Stimulated activated CD8-positive, alpha-beta memory T cell treated with anti-CD3 and anti-CD28 coated beads, Interleukin-15, amount 100 ng/mL, for 4 hours (primary cell): ENCODE measurements at places on chromosomes 2 and 18.

- no peak for DNase-seq
These were observed 959.4 kb upstream of the GYPC start for GRCh38 chr2:125696560-125696959.

- DNase-seq, result no peak
These were observed 81.3 kb upstream of the KYNU start for GRCh38 chr2:142796161-142796560.

GRCh38 chr18:44855681-44856080 is 175.0 kb downstream of the SETBP1 start:
- no peak for DNase-seq

- no peak for DNase-seq
These were observed 84.2 kb upstream of the PHLPP1 start for GRCh38 chr18:62631173-62631572.

GRCh38 chr2:98717621-98718020 is 13.3 kb downstream of the MGAT4A start:
- no peak for DNase-seq

- no peak for DNase-seq
These were observed 78.0 kb downstream of the SPOPL start for GRCh38 chr2:138579556-138579955.

GRCh38 chr2:236998236-236998635 is 87.5 kb upstream of the COPS8 start:
- DNase-seq, result no peak

- DNase-seq, result no peak
These were observed 109.6 kb upstream of the FSIP2 start for GRCh38 chr2:185628985-185629384.

GRCh38 chr2:218400167-218400929 is 680 bp downstream of the CTDSP1 start:
- no peak for DNase-seq

DNA sequence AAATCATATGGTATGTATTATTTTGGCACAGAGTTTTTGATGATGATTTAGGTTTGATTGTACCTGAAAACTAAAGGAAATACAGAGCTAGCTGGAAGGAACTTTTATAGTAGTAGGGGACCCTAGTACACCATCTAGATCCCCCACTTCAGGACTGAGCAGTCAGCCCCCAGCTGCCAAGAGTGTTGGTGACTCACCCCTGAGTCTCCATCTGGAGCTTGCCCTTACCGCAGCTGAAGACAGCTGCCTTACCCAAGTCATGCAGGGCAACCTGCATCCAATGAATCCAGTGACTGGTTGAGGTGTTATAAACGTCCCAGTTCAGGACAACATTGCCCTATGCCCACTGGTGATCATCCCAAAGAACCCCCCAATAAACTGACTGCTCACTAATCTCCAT is 15.3 kb downstream of the PMS1 start:
- no peak for DNase-seq

GRCh38 chr2:86621280-86621943 is 2.3 kb downstream of the RNF103 start:
- DNase-seq, result no peak

- no peak for DNase-seq
These were observed 419.9 kb upstream of the HS6ST1 start for GRCh38 chr2:128738446-128739110.

GRCh38 chr2:110674620-110675555 is 3.0 kb downstream of the BUB1 start:
- peak; percentile 21 for DNase-seq

DNA sequence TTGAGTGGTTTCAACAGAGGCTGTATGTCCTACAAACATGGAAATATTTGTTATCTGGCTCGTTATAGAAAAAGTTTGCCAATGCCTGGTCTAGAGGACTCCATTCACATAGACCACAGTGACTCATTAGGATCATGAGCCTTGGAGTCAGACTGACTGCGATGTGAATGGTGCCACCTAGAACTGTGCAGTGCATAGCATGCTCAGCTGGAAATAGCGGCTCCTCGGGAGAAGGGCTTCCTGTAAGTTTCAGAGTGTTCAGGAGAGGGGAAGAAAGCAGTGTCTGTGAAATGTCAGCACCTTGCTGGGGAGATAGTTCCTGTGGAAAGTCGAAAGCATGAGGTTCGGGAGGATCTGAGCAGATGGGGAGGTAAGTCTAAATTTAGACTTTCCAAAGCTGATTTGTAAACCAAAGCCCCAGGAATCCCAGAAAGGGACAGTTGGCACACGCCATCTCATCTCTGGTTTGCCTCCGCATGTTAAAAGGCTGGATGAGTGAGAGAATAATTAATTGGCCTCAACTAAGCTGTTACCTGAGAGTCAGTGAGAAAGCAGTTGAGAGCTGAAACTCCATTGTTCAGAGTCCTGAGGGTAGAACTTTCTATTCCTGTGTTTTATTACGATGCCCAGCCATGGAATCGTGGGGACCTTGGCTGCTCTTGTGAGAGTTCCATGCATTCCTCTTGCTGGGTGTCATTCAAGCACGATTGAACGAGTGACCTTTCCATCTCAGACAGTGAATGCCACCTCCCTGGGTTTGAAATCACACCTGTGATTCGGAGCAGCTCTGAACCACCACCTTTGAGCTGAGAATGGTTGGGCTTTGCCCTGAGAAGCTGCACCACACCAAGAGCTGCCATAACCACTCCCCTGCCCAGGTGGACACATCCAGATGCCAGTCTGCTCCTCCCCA is 99.5 kb downstream of the MAPK4 start:
- no peak for DNase-seq

- peak; percentile 11 for DNase-seq
These were observed 564 bp downstream of the GCC2 start for GRCh38 chr2:108449410-108450130.

- DNase-seq, result no peak
These were observed 189.3 kb downstream of the SH3RF3 start for GRCh38 chr2:109318150-109318948.

GRCh38 chr18:28267276-28267675 is 90.3 kb upstream of the CDH2 start:
- no peak for DNase-seq

GRCh38 chr2:172836827-172837226 is 101.2 kb downstream of the RAPGEF4 start:
- DNase-seq, result no peak

- DNase-seq, result no peak
These were observed 21.7 kb downstream of the LBH start for GRCh38 chr2:30252723-30253701.

DNA sequence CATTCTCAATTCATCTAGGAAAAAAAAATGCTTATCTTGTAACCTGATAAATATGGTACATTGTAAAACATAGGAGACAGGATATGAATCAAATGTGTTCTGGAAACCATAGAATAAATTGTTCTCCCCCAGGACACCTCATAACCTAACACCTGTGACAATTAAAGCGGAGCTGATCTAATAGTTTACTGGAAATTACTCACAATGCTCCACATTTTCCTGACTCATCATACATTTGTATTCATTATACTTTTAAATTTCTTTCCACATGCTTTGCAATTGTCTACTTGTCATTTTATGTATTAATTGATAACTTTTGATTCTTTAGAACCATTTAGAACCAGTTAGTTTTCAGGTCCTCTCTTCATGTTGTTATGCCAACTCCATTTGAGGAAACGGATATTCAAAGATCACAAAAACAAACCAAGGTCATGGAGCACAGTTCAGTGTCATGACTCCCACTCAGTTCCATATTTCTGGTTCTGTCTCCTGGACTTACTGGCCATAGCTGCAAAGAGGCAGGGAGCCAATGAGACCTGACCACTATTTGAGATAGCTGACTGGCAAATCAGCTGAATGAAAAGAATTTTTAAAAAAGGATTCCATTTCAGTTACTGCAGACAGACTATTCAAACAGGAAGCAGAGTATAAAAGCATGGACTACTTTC is 128.5 kb downstream of the CALCRL start:
- no peak for DNase-seq

GRCh38 chr2:3644891-3645605 is 13.0 kb upstream of the ALLC start:
- no peak for DNase-seq
